ENCODE measurements at places on chromosomes 5 and 9.

DNA sequence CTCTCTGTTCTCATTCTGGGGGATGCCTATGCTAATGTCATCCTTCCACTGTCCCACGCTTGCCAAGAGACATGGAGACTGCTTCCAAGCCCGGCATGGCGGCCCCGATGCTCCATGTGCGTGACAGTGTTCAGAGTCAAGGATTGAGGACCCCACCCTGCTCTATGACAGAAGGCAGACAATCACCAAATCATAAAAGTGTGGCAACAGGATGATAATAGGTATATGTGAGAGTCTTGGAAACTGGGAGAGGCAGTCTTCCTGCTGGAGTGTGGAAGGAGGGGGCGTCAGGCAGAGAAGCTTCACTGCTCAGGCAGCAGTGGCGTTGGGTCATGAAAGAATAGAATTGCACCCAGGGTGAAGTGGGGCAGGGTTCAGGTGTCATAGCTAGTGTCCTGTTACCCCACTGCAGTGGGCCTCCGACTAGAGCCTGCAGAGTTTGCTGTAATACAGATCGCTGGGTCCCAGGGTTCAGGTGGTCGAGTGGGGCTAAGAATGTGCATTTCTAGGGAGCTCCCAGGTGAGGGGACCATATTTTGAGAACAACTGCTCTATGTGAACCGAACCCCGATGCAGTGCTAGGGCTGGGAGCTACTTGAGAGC, 12.5 kb upstream of the GADD45G start:
- no peak for DNase-seq

- no peak for DNase-seq
Observed at GRCh38 chr5:33848554-33848953, 43.2 kb downstream of the ADAMTS12 start.

- DNase-seq: no peak
Observed at GRCh38 chr5:41869151-41869723, 988 bp downstream of the OXCT1 start.

DNA sequence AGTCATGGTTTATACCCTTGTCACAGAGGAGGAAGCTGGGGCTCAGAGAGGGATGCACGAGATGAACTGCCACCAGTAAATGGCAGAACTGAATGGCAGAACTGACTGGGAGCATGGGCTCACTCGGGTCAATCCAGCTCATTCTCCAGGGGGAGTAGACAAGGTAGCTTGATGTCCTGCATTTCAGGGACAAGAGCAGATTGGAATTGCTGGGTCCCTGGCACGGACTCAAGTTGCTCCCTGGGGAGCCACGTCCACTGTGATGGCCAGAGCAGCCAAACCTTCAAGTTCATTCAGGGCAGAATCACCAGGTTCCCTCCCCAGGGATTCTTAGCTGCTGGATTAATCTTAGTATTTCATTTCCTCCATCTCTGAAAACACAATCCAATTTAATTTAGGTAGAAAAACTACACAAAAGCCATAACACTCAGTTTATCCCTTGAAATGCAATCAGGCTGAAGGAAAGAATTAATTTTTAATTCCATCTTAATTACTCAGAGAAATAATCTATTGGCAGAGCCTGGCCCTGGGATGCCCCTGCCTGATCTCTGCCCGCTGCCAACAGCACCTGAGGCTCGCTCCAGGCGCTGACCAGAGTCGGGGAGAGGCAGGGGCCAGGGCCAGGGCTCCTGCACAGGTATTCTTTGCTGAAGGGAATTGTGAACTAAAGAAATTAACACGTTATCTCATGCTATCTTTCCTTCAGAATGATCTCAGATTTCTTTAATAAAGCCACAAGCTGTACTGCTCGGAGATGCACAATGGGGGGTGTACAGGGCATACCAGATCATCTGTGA, 42.0 kb upstream of the UNC5A start:
- DNase-seq: no peak

- DNase-seq: no peak
Observed at GRCh38 chr5:132774896-132775295, 2.1 kb downstream of the SEPTIN8 start.

DNA sequence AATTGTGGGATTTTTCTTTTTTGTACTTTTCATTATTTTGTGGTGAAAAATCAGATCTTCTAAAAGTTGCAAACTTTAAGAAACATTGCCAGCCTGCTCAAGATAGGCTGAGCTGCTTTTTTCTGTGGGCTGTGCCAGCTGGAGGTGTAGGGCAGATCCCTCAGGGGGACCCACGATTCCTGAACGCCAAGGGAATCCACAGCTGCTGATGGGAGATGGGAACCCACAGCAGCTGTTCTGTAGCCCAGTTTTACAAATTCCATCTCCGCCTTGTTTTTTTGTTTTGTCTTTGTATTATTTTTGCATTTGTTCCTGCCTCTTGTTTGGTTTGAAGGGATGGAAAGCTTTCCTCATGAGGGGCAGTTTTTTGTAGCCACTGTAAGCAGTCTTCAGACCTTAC, 91.0 kb downstream of the WWC1 start:
- no peak for DNase-seq

DNA sequence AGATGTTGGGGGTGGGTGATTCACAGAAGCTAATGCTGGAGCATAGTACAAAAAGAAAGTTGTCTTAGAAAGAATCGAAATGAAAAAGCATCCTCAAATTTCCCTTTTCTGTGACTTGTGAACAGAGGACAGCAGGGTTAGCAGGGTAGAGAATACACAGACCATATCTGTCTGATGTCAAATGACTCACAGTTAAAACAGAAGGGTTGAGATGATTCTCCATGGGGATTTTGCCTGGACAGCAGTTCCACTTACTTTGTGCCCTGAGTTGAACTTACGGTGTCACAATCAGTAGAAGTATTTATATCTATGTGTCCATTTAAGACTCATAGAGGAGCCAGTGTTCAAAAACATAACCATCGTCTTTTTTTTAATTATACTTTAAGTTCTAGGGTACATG, 801.6 kb downstream of the KCTD16 start:
- DNase-seq: no peak

GRCh38 chr9:137270929-137271695, 6.4 kb upstream of the TOR4A start:
- no peak for DNase-seq

- DNase-seq: peak; percentile 68
Observed at GRCh38 chr9:131661568-131662288, 78.1 kb downstream of the RAPGEF1 start.
